Stimulated activated CD4-positive, alpha-beta T cell treated with anti-CD3 and anti-CD28 coated beads, Interleukin-2, amount 100 ng/mL, for 24 hours (primary cell): ENCODE measurements at places on chromosomes 16 and 17.

- DNase-seq: no peak
These were observed 53.3 kb downstream of the USP22 start for GRCh38 chr17:20989481-20989880.

GRCh38 chr17:6941989-6942388 lies 53.9 kb upstream of the ALOX12 start:
- no peak for DNase-seq

- no peak for DNase-seq
These were observed 47.8 kb downstream of the OMG start for GRCh38 chr17:31248986-31249834.

DNA sequence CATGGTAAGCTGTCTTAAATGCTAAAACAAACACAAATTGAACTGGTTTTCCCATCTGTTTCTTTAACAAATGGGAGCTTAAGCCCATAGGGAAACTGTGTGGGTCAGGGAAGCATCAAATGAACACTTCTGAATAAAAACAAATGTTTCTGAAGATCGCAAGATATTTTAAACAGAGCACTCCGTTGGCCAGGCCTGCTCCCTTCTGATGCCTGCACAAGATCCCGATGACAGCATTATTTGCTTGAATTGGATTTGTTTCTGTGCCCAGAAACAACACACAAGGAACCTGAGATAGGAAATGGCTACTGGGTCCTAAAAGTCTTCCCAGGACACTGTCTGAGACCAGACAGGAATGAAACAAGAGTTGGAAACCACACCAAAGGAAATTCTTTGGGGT lies 425.8 kb upstream of the ZFHX3 start:
- no peak for DNase-seq

GRCh38 chr17:18224387-18225120 lies 881 bp upstream of the LLGL1 start:
- no peak for DNase-seq

DNA sequence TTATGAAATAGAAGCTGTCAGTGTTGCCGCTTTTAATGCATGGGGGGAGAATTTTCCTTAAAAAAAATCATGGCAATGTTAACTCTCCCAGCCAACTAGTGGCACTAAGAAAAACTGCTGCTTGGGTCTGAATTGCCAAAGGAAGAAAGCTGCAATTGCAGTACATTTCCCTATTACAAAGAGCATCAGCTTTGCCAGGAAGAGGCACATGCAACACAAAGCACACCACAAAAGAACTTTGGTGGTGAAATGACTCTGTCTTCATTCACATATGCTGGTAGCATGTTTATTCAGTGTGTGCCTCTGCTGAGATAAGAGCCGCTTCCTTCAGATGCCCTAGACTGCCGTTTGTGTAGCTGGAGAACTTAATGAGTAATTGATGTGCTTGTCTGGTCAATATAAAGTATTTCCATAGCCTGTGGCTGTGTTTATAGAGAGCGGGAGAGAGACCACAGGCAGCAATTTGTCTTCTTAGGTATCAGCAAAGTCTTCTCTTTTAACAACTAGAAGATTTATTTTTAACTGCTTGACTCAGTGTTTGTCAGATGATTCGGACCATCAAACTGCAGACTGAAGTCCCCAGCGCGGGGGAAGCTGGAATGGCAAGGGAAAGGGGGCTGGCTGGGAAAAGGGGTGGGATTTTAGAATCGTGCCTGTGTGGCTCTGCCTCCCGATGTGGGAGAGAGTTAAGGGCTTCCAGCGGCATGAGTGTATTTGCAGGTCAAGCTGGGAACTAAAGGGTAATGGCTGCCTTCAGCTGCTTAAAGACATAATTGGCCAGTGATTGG lies 115.1 kb downstream of the MRTFB start:
- DNase-seq: no peak

- no peak for DNase-seq
These were observed 80.4 kb upstream of the AKTIP start for GRCh38 chr16:53583401-53583800.

- DNase-seq: no peak
These were observed 268.2 kb downstream of the STX8 start for GRCh38 chr17:9307313-9307998.

DNA sequence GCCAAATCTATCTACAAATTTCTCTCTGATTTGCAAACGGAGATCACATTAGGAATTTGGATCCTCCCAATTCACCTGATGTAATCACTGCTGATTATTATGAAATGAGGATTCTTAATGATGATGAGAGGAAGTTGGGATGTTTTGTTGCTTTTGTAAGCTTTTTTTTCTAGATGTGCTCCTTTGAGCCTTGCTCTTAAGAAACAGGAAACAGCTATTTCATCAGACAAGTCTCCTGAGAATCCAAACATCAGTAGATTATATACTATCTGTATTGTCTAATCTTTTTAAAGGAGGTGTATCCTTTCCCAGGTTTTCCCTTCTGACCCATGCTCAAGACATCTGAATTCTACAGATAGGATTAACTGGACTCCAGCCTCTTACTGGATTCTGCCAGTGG lies 73.3 kb downstream of the KIF2B start:
- DNase-seq: no peak

DNA sequence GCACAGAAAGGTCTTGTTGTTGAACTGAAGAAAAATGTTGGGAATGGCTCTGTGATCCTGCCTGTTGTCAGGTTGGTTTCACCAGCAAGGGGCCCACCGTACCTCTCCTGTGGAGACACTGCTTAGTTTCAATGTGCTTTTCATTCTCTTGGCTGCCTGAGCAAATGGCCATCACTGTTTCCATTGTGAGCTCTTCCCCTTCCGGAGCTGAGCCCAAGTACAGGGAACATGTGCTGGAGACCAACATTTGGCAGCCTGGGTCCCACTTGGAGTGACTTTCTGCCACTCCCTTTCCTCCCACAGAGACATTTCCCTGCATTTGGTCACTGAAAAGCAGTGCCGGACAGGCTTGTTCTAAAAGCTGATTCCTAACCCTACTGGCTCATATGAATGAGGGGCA lies 23.1 kb downstream of the GABARAPL2 start:
- no peak for DNase-seq

DNA sequence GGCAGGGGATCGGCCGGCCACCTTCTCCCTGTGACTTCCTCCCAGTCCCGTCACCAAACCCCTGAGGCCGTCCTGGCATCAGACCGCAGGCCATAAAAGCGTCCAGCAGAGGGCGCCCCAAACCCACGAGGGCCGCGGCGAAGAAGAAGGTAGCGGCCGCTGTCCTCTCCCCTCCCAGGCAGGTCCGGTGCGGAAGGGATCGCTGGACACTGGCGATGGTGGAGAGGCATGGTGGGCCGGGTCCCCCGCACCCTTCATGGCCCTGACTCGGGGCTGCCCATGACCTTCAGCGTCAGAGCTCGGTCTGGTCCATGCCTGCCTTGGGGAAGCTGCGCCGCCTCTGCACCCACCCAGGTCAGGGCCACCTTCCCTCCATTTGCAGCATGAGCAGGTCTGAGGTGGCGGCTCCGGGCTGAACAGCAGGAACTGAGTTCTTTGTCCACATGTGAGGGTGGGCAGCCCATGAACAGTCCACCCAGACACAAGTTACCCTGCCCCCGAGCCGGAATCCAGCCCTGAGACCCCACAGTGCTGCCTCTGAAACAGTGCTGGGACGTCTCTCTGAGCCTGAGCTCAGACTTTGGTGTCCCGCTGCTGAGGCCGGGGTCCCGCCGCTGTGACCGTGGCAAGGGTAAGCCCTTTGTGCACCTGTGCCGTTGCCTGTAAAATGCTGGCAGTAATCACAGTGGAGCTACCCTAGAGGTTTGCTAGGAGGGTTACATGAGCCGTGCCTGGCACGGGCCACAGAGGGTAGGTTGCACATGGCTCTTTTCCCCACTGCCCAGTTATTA lies 40.8 kb upstream of the CMIP start:
- DNase-seq: peak; percentile 87

- peak; percentile 81 for DNase-seq
These were observed 16.7 kb downstream of the HSD11B2 start for GRCh38 chr16:67447508-67448076.

- no peak for DNase-seq
These were observed 89.7 kb upstream of the CLEC18A start for GRCh38 chr16:69861292-69862030.

- no peak for DNase-seq
These were observed 107.7 kb upstream of the GPR139 start for GRCh38 chr16:20181416-20181815.

DNA sequence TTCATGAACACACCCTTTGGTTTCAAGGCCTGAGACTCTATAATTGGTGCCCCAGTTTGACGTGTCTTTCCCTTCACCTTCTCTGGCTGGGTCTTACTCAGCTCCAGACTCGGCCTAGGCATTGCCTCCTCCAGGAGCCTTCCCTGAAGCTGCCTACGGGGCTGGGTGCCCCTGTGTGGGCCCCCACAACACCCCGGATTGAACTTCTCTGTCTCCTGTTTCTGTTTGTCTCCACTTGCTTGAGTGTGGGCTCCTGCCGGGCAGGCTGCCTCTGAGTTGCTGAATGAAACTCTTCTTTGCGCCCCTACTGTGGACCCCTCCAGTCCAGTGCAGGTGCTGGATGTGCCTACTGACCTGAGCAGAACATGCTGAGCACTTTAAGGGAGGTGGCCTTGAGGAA lies 2.3 kb upstream of the MPRIP start:
- DNase-seq: no peak

- no peak for DNase-seq
These were observed 80.3 kb downstream of the PARN start for GRCh38 chr16:14549789-14550153.

DNA sequence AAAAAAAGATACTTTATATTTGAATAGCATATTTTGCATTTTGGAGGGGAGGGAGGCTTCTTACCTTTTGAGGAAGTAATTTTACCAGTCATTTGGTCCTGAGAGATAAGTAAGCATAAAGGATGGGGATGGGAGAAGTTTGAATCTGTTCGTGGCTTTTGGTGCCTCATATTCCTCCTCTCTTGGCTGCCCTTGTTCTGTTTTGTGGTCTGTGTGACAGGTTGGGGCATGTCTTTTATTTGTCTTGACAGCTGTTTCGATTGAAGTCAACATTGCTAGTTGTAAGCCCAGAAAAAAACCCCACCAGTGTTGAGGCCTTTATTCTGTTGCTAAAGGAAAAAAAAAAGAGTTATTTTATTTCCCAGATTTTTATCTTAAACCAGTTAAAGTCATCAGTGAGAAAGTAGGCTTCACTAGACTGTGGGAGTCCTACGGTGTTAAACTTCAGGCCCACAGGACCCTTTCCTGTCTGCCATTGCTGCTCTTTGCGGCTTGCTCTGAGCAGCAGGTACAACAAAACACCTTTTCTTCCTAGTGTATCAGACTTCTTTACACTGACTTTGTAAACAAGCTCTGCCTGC lies 11.4 kb downstream of the SLC7A6 start:
- no peak for DNase-seq

GRCh38 chr17:60079401-60080243 lies 901 bp upstream of the HEATR6 start:
- no peak for DNase-seq

GRCh38 chr17:19418251-19418992 lies 7.4 kb downstream of the RNF112 start:
- no peak for DNase-seq

DNA sequence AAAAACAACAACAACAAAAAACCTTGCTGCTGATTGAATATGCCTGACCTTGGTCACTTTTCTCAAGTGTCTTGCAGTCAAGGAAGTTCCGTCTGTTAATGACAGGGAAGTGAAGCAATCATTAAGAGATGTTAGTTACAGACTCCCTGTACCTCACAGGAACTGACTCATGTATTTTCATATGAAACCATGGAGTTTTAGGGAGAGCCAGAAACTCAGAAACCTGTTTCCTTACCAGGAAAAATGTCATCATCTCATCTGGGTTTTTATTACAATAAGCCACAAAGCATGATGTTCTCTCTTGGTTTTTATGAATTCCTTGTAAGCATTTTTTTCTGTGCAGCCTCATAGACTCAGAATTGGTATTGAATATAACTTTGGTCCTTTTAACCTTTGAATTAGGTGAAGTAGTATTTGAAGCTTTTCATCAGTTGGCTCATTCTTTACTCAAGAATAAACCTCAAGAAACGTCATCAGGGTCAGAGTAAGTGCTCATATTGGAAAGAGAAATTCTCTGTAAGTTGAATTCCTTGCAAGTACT lies 10.3 kb downstream of the LYRM1 start:
- no peak for DNase-seq

- no peak for DNase-seq
These were observed 7.0 kb upstream of the SLC39A11 start for GRCh38 chr17:73099511-73099910.

GRCh38 chr16:81539009-81539758 lies 94.6 kb downstream of the CMIP start:
- DNase-seq: no peak

DNA sequence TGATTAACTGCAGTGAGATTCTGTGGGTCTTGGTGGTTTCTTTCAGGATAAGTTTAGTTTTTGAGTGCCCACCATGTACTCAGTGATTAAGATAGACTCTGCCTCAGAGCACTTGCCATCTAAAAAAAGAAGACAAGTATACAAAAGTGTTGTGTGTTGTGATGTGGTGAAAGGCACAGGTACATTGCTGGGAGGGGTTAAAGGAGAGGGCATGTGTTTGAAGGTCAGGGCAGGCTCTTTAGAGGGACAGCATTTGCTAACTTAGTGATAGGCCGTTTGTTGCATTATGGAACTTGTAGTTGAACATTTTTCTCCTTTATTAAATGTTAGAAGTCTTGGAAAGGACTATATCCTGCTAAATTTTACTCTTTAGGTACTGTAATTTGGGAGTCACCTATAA lies 26.5 kb downstream of the SF3B3 start:
- no peak for DNase-seq

- no peak for DNase-seq
These were observed 79.8 kb downstream of the ZNF423 start for GRCh38 chr16:49776085-49776595.

DNA sequence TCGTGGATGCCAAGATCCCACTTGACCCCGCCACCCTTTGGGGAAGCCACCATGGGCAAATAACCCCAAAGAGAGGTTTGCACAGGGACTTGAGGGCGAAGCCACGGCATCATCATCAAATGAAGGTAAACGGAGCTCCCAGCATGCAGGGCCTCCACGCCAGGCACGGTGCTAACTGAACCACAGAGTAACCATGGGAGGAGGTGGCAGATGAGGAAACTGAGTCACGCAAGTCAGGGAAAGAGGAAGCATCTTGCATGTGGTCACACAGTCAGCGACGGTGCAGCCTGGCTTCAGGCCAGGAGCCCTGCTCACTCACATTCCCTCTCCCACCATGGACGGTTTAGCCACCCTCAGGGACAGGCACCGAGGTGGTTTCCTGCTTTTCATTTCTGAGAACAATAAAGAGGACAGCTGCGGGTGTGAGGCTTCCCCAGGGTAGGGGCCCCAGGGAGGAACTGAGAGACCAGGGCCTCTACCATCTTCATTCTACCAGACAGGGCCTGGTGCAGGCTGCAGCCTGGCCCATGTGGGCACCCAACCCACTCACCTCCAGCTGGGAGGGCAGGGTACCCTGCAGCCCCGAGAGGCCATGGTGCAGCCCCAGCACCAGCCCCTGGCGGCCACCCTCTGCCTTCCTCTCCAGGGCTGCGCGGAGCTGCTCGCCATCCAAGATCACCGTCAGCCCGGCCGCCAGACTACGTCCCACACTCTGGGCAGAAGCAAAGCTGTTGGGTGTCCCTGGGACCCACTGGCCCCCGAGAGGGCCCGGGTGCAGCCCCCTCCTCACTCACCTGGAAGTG lies 78.3 kb downstream of the RMI2 start:
- no peak for DNase-seq
